ENCODE measurements at places on chromosomes 2 and 18. TPM values are rescaled to one million over a fixed set of nuclear protein-coding genes. Genes with fewer than 3 reads are reported as not detected.

Gene ACADL
- 0.51 TPM for total RNA-seq

- H3K27ac ChIP-seq, result no peak overlapping the region
- no peak overlapping the region for H3K4me3 ChIP-seq
- no peaks in the 10 kb centered on the region for H3K27me3 ChIP-seq
- no peaks in the 10 kb centered on the region for H3K4me1 ChIP-seq
- DNase-seq, result no peak
Measured at GRCh38 chr2:135651717-135652116, 89.9 kb upstream of the UBXN4 start.

Gene SPHKAP
- total RNA-seq, result not detected

- peak; percentile 42 for DNase-seq
- H3K4me3 ChIP-seq, result peak overlapping the region; percentile 83
- H3K27me3 ChIP-seq, result no peaks in the 10 kb centered on the region
Measured at GRCh38 chr2:74834792-74835755, 1.1 kb downstream of the HK2 start.

- H3K27ac ChIP-seq, result no peak overlapping the region
- no peak for DNase-seq
- no peaks in the 10 kb centered on the region for H3K36me3 ChIP-seq
- H3K27me3 ChIP-seq, result no peaks in the 10 kb centered on the region
- no peak overlapping the region for H3K4me3 ChIP-seq
- no peaks in the 10 kb centered on the region for H3K4me1 ChIP-seq
Measured at GRCh38 chr2:113698892-113699447, 57.5 kb downstream of the SLC35F5 start.

Gene PIGN
- total RNA-seq, result 35.2 TPM

GRCh38 chr2:165357758-165358157 lies 111.7 kb upstream of the CSRNP3 start:
- DNase-seq, result peak; percentile 87
- H3K27ac ChIP-seq, result no peak overlapping the region
- no peaks in the 10 kb centered on the region for H3K36me3 ChIP-seq
- H3K27me3 ChIP-seq, result no peaks in the 10 kb centered on the region
- no peaks in the 10 kb centered on the region for H3K4me1 ChIP-seq
